ENCODE measurements at places on chromosomes 11 and 22.

DNA sequence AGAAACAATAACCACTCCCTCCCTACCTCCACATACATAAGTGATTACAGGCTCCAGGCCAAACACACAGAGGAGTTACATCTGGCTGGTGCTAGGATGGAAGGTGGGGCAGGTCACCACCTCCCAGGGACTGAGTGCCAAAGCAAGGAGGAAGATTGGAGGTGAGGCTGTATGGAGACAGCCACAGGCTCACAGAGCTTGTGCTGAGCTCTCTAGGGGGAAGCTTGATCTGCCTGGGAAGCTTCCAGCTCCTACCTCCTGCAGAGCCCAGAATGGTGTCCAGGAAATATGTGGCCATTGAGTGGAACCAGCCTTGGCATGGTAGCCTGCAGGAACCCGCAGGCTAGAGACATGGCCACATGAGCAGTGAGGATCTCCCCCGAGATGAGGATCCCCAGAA is 3.6 kb upstream of the MED15 start:
- no peak for DNase-seq

- DNase-seq, result no peak
These were observed 11.7 kb downstream of the NRXN2 start for GRCh38 chr11:64711138-64711955.

GRCh38 chr22:38733724-38734381 is 21.9 kb downstream of the SUN2 start:
- no peak for DNase-seq

DNA sequence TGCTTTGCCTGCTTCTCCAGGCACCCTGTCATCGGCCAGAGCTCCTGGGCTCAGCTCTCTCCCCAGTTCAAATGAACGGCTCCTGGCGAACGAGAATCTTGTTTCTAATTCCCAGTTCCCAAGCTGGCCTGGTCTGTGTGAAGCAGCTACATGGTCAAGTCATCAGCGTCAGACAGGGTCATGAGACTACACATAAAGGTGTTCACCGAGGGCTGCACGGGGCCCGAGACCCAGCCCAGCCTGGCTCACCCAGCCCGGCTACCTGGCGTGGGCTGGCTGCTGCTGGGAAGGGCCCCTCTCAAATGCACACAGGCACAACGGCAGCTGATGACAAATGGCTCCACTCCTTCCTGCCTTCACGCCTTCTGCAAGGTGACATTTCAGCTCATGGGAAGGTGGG is 14.6 kb upstream of the CELSR1 start:
- no peak for DNase-seq

DNA sequence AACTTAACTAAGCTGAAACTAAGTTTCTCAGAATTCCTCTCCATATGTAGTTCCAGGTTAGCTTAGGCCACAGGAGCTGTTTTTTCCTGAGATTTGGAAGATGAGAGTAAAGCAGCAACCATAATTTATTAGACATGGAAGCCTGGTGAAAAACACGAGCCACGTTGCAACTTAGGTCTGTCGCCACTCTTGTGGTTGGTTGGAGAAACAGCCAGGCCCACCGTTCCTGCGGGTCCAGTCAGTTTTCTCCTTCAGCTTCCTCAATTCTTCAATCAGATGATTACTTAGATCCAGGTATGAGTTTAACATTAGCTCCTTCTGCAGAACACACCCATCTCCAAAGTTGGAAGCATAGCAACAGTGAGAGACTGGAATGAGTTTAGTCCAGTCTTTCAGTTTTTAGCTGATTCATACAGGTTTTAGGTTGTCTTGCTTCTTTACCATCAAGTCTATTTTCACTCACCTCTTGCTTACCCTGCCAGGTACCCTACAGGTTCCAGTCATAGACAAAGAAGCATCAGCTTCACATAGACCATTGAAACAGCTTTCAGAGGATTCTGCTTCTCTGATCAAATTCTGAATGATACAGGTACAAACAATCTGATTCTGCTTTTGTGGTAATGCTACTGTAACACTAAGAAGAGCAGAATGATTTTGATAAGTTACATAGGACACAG is 18.6 kb downstream of the CASP12 start:
- no peak for DNase-seq

DNA sequence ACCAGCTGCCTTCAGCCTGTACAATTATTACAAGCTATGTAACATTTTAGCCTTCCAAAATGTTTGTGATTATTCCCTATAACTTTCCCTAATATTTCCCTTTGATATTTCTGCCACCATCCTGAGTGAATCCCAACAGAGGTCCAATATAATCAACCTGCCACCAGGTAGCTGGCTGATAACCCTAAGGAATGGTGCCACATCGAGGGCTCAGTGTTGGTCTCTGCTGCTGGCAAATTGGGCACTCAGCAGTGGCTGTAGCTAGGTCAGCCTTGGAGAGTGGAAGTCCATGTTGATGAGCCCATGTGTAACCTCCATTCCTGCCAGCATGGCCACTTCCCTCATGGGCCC is 121.2 kb downstream of the ZNF280B start:
- no peak for DNase-seq

DNA sequence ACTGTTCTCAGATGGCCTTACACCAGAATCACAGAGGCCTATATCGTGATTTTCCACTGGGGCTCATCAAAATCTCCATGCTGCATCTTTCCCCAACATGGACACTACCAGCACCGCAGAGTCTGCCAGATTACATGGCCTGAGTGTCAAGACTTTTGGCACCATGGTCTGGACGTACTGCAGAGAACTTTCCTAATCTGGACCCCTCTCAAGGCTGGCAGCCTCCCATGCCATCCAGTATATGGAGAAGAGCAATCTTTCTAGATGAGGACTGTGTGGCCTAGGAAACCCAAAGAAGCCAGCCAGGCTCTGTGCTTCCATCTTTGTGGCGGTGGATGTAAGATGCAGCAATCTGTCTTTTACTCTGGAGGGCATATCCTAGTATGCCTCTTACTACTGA is 139.2 kb downstream of the ADAMTS15 start:
- no peak for DNase-seq

Measured in DMS79 (cell line).